ENCODE measurements at places on chromosomes 7 and 10.
A peak's percentile ranks its signal among the peaks of the same experiment; 100 is the strongest.

DNA sequence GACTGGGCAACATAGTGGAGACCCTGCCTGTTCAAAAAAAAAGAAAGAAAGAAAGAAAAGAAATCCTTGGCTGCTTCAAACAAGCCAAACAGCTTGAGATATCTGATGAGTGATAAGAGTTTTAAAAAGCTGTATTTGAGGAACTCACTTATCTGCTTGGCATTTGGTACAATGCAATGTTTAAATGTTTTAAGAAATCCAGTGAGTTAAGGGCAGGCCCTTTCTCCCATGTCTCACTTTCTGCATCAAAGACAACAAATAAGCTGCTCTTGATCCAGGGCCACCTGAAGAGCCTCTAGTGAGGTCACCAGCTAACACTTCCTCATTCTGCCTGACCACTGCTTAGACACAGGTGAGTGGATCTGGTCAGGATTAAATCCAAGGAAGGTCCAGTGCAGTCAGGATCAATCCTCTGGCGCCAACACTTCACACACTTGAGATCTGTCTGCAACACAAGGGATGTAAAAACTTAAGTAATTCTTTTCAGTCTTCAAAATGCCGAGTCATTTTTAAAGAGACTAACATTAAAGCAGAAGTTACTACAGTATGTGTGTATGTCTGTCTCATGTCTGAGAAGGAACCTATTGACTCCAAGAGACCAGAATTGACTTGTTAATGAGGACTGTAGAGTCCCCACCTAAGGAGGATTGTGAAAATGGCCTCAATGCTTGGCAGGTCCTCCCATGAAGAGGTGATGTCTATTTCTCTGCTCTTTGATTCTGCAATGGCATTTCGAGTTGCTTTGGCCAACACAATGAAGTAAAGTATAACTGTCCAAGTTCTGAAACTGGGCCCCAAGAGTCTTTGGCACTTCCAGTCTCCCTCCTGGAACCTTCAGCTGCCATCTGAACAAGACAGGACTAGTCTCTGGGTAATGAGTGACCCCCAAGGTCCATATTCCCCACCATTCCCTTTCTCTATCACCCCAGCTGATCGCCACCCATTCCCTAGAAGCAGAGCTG, 43.1 kb downstream of the CREB3L2 start:
- DNase-seq, result no peak

- DNase-seq, result no peak
Observed at GRCh38 chr7:77506899-77507298, 30.2 kb upstream of the PTPN12 start.

GRCh38 chr10:31645786-31646185, 282.8 kb downstream of the ARHGAP12 start:
- no peak for DNase-seq

GRCh38 chr10:21524131-21524525, 1.4 kb downstream of the SKIDA1 start:
- DNase-seq, result no peak

GRCh38 chr10:78492424-78492823, 458.8 kb downstream of the RPS24 start:
- no peak for DNase-seq

GRCh38 chr7:156445997-156446761, 194.4 kb upstream of the RNF32 start:
- no peak for DNase-seq

- DNase-seq, result no peak
Observed at GRCh38 chr10:34759161-34759836, 55.8 kb downstream of the PARD3 start.

DNA sequence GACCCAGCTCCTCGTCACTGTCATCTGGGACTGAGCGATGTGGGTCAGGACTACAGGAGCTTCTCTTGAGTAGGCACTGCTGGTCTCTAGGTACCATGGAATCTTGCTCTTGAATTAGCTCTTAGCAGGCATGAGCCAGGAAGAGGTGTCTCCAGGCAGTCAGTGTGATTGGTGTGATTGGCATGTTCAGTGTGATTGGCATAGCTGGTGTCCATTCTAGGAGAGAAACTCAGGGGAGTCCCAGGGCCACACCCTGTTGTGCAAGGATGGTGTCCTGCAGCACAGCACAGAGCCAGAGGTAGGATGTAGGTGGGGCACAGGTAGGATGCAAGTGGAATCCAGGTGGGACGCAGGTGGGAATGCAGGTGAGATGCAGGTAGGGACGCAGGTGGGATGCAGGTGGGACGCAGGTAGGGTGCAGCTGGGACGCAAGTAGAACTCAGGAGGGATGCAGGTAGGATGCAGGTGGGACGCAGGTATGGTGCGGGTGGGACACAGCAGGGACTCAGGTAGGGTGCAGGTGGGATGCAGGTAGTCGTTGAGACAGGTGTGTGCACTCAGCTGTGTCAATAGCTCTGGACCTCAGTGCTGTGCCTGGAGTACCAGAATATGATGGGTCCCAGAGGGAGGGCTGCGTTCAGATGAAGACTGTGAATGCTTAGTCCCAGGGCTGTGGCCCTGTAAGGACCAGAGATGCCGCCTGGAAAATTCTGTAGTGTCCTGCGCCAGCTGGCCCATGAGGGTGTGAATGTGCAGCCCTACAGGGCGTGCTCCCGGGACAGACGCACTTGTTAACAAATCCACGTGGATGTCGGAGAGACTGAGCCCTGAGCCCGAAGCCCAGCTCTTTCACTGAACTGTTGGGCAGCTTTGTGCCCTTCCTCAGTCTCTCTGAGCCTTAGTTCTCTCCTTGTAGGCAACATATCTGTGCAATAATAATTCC, 248.2 kb upstream of the PITRM1 start:
- no peak for DNase-seq

DNA sequence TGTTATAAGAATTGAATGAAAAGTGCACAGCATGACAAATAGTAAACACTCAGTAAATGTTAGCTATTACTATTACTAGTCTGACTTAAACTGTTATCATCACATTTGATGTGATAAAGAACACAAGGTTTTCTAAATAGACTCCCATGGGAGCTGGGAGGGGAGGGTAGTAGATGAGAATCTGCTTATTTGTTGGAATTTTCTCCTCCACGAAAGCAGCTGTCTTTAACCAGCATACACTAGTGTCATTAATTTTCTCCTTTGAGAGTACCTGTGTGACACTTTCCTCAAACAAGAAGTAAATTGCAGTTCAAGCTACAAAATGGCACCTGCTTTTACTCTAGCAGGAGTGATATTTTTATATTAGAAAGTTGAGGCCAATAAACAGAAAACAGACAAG, 200.1 kb downstream of the SKAP2 start:
- no peak for DNase-seq

DNA sequence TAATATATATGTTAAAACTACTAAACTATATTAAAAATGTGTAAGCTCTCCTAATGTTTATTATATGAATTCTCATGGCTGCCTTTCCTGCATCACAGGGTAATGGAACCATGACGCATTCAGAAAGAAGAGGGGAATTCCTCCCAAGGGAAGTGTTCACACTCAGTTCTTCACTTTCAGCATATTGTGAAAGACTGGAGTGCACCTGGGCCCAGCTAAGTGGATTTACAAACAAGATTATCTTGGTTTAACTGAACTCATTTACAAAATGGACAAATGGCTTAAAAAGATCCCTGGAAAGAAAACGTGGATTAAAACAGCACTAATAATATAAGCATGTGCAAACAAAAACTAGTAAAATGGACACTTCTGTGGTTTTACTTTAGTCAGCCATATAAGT, 149.8 kb downstream of the DOCK4 start:
- no peak for DNase-seq

GRCh38 chr7:18494821-18495408, 634 bp upstream of the HDAC9 start:
- DNase-seq, result no peak

DNA sequence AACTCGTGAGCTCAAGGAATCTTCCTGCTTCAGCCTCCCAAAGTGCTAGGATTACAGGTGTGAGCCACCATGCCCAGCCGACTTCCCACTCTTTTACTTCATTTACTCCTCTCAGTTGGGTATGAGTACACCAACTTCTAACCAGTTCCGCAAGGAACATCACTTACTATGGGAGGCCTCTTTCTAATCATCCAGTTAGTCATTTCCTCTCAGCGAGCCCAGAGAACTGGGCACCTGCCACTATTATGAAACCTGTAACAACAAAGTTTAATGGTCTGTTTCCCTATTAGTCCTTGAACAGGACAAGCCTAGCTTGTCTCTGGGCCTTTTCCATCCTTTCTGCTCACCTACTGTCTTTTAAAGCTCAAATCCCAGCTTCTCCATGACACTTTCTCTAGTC, 88.8 kb downstream of the DNMBP start:
- DNase-seq, result no peak

DNA sequence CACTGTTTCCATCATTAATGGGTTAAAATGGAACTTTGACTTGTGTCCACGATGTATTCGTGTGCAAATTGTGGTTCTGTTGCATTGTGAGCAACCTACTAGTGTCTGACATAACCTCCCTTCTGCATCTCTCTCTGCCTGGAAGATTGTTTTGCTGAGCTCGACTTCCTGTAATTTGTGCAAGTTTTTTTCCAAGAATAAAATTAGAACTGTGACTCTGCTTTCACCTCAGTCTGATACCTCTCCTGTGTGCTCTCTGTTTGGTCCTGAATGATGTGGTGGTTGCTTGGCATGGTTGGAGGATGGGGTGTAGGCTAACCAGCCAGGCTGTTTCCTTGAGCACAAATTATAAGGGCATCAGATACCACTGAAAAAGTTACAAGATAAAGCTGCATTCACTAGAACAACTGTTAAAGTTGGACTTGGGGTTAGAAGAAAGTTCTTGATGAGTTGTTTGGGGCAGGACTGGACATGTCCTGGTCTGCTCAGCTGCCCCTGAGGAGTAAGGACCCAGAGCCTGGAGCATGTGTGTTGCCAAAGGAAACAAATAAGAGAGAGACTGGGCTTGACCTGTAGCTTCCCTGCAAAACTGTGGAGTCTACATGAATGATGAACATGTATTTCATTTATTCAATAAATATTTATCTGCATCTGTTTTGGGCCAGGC, 1.9 kb upstream of the VOPP1 start:
- DNase-seq, result no peak

DNA sequence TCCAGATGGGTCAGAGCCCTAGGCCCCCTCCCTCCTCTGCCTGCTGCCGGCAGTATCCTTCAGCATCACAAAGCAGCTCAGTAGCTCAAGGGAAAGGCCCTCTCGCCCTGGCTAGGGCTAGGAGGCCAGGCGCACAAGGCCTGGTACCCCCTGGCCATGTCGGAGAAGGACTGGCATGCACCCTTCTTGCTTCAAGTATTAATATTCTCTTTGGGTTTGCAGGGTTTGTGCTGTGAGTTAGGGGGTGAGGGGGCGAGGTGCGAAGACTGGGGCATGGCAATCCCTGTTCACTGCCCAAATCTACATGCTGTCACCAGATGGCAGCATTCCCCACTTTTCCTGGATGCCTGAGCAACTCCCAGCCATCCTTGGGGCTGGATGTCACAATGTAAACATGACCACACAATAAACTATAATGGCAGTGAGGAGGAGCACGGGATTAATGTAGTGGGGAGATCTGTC, 105.2 kb downstream of the NEURL1 start:
- DNase-seq, result peak; percentile 12

- DNase-seq, result no peak
Observed at GRCh38 chr7:50207251-50207564, 97.3 kb upstream of the IKZF1 start.

- DNase-seq, result no peak
Observed at GRCh38 chr10:114340816-114341215, 63.5 kb downstream of the AFAP1L2 start.

DNA sequence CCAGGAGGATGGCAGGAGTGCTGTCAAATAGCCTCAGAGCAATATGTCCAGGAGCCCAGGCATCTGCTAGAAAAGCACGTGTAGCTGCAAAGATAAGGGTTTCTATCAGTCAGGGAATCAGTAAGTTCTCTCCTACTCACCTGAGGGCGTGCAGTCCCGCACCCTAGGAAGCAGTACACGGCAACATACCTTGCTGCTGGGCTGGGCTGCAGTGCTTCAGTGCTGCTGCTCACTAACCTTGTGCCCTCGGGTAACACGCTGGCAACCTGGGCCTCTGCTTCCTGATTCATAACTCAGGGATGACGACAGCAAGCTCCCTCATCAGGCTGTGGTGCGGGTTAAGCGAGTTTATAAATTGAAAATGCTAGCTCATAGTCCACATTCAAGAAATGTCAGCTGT, 29.5 kb upstream of the CCNY start:
- DNase-seq, result no peak

DNA sequence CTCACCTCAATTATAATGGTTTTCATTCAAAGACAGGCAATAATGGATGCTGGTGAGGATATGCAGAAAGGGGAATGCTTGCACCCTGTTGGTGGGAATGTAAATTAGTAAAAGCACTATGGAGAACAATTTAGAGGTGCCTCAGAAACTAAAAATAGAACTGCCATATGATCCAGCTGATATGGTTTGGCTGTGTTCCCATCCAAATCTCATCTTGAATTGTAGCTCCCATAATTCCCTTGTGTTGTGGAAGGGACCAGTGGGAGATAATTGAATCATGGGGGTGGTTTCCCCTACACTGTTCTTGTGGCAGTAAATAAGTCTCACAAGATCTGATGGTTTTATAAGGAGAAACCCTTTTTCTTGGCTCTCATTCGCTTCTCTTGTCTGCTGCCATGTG, 87.7 kb downstream of the TES start:
- no peak for DNase-seq

- DNase-seq, result no peak
Observed at GRCh38 chr7:68429411-68430117, 1168.7 kb upstream of the AUTS2 start.

GRCh38 chr7:15504351-15504750, 57.5 kb downstream of the AGMO start:
- DNase-seq, result no peak

DNA sequence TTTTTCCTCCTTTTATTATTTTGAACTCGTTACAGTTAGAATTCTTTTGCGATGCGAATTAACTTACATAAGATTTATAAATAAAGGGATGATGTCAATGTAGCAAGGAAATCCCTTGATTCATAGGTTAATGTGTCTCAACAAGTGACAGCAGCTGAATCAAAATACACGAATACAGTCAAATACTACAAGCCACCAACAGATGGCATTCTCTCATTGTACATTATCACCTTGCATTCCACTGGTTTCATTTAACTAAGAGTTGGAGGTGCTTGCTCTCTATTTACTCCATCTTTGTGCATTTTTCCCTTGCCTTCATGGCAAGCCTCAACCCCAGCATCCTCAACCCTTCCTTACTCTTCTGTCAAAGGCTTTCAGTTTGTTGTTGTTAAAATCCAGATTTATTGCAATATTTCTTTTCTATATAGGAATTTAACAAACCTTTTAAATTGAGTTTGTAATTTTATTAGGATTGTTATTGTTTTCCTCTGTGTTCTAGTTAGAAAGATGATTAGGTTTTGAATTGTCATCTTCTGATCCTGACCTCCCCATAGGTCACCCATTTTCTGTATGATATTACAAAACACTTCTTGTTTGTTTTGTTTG, 78.3 kb downstream of the SLC25A40 start:
- DNase-seq, result peak; percentile 57

Measured in CD4-positive, CD25-positive, alpha-beta regulatory T cell (primary cell).